Left ventricle myocardium superior (tissue), 1 donor: ENCODE measurements at places on chromosomes 1 and 21. TPM values are rescaled to one million over a fixed set of nuclear protein-coding genes. Genes with fewer than 3 reads are reported as not detected.

AGT gene
- 54.9 TPM for total RNA-seq

IFNAR2 gene
- 9.2 TPM for total RNA-seq

NHLH1 gene
- not detected for total RNA-seq

EPHA2 gene
- 7.6 TPM for total RNA-seq

KCNJ9 gene
- not detected for total RNA-seq

KIF21B gene
- 0.45 TPM for total RNA-seq

RCSD1 gene
- total RNA-seq, result 45.3 TPM

CELSR2 gene
- 9.8 TPM for total RNA-seq

RAB29 gene
- total RNA-seq, result 14.5 TPM

CCDC185 gene
- not detected for total RNA-seq
